ENCODE measurements at places on chromosomes 2 and 18. TPM values are rescaled to one million over a fixed set of nuclear protein-coding genes. Genes with fewer than 3 reads are reported as not detected.

- no peaks in the 10 kb centered on the region for H3K27me3 ChIP-seq
- no peak for DNase-seq
- no peak overlapping the region for H3K4me3 ChIP-seq
- no peak overlapping the region for H3K27ac ChIP-seq
These were observed 244.1 kb downstream of the PHLPP1 start for GRCh38 chr18:62959481-62959880.

DNA sequence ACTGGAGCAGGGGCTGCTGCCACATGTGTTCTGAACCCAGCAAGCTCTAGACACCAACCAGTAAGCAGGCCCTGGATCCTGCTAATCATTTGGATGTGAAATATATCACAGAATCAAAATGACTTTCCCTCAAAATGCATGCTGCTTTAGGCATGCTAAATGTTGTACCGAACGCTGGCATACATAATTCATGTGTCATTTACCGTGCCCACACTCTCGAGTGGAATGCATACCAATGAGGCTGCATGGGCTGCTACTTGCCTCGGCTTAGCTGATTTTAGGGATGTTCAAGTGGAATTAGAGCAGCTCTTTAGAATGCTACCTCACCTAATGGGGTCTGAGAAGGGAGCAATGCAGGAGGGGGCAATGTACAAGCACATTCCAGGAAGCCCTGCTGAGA, 509.6 kb upstream of the RAB6C start:
- no peaks in the 10 kb centered on the region for H3K4me1 ChIP-seq
- H3K27ac ChIP-seq = no peak overlapping the region
- H3K27me3 ChIP-seq = no peaks in the 10 kb centered on the region
- H3K4me3 ChIP-seq = no peak overlapping the region
- no peak for DNase-seq
- no peaks in the 10 kb centered on the region for H3K36me3 ChIP-seq

DNA sequence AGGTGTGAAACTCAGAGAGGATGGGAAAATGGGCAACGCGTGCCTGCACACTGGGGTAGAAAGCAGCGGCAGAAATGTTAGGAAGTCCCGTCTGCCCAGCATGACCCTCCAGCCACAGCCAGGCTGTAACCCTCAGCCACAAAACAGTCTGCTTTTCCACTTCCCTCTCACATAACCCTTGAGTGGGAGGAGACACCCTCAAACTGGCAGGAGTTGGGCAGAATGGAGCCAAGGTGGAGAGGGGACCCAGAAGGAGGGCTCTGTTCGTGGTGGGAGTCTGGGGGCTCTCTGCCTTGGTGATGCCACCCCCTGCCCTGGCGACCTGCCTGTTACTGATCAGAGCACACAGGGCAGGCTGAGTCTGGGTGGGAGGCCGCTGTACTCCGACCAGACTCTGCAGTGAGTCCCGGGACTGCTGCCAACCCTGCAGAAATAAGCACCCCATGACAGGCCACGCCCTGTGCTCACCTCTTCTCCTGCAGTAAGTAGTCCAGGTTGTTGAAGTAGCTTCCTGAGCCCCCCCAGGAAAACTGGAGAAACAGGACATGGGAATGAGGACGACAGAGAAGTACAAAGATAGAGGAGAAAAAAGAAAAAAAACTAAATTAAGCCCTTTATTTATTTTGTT, 16.0 kb downstream of the FAM178B start:
- no peaks in the 10 kb centered on the region for H3K27me3 ChIP-seq
- H3K36me3 ChIP-seq = no peaks in the 10 kb centered on the region
- peaks cover 7% of the 10 kb centered on the region for H3K4me1 ChIP-seq

- H3K4me1 ChIP-seq = no peaks in the 10 kb centered on the region
- no peaks in the 10 kb centered on the region for H3K36me3 ChIP-seq
- H3K27ac ChIP-seq = no peak overlapping the region
- no peak for DNase-seq
These were observed 425.8 kb upstream of the POU3F3 start for GRCh38 chr2:104428155-104428554.

- peaks cover 40% of the 10 kb centered on the region for H3K36me3 ChIP-seq
- no peak for DNase-seq
- H3K4me3 ChIP-seq = no peak overlapping the region
- H3K27me3 ChIP-seq = no peaks in the 10 kb centered on the region
- H3K4me1 ChIP-seq = no peaks in the 10 kb centered on the region
These were observed 13.1 kb downstream of the ARMC9 start for GRCh38 chr2:231211486-231211885.

GRCh38 chr2:121650315-121650930, 1.2 kb upstream of the CLASP1 start:
- peak overlapping the region; percentile 95 for H3K4me3 ChIP-seq
- no peaks in the 10 kb centered on the region for H3K36me3 ChIP-seq
- H3K27ac ChIP-seq = peak overlapping the region; percentile 92
- H3K4me1 ChIP-seq = peaks cover 38% of the 10 kb centered on the region
- H3K27me3 ChIP-seq = no peaks in the 10 kb centered on the region

DNA sequence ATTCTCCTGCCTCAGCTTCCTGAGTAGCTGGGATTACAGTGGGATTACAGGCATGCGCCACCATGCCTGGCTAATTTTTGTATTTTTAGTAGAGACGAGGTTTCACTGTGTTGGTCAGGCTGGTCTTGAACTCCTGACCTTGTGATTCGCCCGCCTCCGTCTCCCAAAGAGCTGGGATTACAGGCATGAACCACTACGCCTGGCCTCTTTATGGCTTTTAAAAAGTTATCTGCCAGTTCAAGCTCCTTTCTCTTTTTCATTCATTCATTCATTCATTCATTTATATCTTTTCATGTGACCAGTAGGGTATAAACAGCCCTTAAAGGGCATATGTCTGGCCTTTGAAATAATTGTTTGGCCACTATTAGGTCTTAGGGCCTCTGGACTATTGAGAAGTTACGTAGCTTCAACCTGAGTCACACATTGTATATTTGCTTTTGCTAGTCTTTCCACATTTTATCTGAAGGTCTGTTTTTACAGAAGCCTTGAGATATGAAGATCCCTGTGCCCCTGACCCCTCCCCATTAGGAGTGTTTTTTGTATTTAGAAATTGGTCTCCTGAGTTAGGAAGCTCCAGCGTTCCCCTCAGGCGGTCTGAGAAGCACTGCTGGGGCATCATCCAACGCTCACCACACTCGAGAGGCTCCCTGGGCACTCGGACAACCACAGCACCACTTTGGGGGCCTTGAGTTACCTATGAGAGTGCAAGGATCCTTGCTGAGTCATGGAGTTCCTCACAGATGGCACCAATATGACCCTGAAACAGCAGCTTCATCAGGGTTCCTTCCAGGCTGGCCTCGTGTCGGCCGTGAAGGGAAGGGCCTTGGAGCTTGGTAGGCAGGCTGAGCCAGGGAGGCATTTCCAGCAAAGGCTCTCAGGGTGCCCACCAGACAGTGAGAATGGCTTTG, 21.8 kb downstream of the FZD5 start:
- H3K4me3 ChIP-seq = no peak overlapping the region
- DNase-seq = no peak
- peaks cover 10% of the 10 kb centered on the region for H3K4me1 ChIP-seq

DNA sequence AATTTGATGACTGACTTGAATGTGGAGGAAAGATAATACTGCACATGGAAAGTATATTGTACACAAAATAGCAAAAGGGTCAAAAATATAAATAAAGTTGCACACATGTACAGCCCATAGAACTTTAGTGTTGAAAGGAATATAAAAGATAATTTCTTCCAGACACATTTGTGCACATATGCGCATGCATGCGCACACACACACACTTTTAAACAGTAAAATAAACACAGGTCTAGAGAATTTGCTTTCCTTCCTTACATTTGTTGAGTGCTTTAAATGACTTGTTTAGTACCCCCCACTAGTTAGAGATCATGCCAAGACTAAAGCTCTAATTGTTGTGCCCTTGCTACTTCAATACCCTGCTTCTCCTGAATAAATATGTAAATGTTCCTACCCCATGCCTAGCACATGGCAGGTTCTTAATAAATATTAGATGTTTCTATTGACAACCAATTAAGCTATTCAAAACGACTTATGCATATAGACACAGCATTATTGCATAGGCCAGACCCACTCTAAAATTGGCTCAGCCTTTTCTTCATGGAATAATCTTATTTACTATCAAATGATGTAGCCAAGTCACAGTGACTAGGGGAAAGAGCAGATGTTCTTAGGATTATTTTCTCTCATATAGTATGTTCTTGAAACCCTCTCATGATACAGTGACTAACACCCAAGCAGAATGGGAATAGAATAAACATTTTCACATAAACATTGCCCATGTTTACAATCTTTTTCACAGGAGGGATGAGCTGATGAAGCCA, 165.5 kb upstream of the ACVR2A start:
- H3K27me3 ChIP-seq = no peaks in the 10 kb centered on the region
- DNase-seq = no peak
- H3K36me3 ChIP-seq = no peaks in the 10 kb centered on the region
- H3K27ac ChIP-seq = no peak overlapping the region
- no peak overlapping the region for H3K4me3 ChIP-seq

DNA sequence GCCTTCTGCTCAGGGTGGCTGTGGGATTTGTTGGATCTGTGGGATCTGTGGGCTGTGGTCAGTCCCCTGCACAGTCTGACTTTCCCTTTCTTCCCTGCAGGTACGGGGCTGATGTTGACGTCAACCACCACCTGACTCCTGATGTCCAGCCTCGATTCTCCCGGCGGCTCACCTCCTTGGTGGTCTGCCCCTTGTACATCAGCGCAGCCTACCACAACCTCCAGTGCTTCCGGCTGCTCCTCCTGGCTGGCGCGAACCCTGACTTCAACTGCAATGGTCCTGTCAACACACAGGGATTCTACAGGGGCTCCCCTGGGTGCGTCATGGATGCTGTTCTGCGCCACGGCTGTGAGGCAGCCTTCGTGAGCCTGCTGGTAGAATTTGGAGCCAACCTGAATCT, 17.5 kb downstream of the ASB1 start:
- no peak overlapping the region for H3K27ac ChIP-seq
- no peak for DNase-seq
- peaks cover 25% of the 10 kb centered on the region for H3K4me1 ChIP-seq
- H3K27me3 ChIP-seq = no peaks in the 10 kb centered on the region
- no peak overlapping the region for H3K4me3 ChIP-seq
- peaks cover 63% of the 10 kb centered on the region for H3K36me3 ChIP-seq

DNA sequence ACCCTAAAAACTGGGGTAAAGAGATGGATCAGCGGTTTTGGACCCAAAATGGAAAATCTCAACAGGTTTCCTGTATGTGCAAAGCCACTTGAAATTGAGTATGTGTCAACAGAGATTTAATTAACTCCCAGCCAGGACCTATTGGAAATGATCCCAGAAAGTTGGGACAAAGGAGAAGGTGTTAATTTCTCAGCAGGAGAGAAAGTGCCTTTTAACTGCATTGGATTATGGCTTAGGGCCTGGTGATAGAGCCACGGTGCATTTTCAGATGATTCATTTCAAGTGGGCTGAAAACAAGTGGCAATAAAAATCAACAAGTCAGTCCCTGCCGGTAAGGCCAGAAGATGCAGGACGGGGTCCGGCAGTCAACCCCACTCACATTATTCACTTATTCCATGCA, 80.2 kb upstream of the BCL11A start:
- no peak overlapping the region for H3K27ac ChIP-seq
- no peaks in the 10 kb centered on the region for H3K27me3 ChIP-seq
- DNase-seq = no peak
- no peak overlapping the region for H3K4me3 ChIP-seq
- H3K4me1 ChIP-seq = no peaks in the 10 kb centered on the region
- H3K36me3 ChIP-seq = no peaks in the 10 kb centered on the region

DNA sequence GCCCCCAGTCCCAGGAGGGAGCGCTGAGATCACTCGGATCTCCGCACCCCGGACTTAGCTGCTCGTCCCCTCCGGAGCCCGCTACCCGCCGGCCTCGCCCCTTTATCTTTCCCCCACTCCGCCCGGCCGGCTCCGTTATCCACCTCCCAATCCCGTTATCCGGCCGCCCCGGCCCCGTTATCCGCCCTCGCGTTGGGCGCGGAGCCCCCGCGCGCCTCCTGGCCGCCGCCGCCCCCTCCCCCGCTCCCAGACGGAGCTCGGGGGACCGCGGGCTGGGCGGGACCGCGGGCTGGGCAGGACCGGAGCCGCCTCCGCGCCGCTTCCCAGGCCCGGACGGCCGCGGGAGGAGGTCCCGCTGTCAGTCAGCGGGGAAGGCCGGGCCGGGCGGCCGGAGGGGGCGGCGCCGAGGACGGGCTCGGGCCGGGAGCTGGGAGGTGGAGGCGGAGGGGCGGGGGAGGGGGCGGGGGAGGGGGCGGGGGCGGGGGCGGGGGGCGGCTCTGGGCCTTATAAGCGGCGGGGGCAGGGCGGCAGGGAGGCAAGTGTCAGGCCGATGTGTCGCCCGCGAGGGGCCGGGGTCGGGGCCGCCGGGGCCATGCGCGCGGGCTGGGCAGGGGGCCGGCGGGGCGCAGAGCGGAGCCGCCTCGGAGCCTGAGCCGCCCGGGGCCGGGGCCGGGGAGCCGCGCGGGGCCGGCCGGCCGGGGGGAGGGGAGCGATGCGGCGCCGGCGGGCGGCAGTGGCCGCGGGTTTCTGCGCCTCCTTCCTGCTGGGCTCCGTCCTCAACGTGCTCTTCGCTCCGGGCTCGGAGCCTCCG, at the start of gene PKDCC:
PKDCC (plus strand) TSS at position 534 of the 811 bp plus-strand sequence; CDS start at position 713, 179 bp downstream.
- peak within 1 kb of the TSS; percentile 71 for H3K4me3 ChIP-seq
- H3K27ac ChIP-seq = peak within 1 kb of the TSS; percentile 77
- peak; percentile 80 for DNase-seq

- no peaks in the 10 kb centered on the region for H3K4me1 ChIP-seq
- no peaks in the 10 kb centered on the region for H3K27me3 ChIP-seq
- H3K36me3 ChIP-seq = no peaks in the 10 kb centered on the region
- no peak for DNase-seq
- no peak overlapping the region for H3K4me3 ChIP-seq
- no peak overlapping the region for H3K27ac ChIP-seq
These were observed 61.0 kb downstream of the AQP4 start for GRCh38 chr18:26804519-26804918.

DNA sequence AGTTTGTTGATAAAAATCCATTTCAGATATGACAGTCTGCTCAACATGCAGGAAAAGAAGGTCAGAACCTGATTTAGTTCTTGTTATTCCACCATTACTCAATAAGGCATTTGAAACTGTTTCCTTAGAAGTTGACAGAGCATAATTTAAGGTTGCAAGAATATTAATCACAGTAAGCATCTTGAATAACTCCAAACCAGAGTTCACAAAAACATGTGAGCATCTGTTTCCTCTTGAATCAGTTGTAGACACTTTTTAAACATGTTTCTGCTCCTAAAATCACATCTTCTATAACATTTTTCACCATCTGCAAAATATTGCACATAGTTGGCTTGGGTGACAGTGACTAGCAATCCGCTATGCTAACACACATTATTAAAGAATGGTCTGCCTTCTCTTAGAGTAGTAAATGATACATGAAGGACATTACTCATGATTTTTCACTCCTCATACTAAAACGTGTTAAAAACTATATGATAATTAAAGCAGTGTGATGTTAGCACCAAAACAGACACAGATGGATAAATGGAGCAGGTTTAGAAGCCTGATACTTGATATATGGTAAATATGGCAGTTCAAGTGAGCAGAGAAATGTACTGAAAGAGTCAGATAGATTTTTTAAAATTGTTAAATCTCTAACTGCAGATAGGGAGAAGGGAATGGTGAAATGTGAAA, 30.3 kb downstream of the AKAIN1 start:
- no peak overlapping the region for H3K27ac ChIP-seq
- H3K36me3 ChIP-seq = no peaks in the 10 kb centered on the region
- H3K4me3 ChIP-seq = no peak overlapping the region
- H3K27me3 ChIP-seq = peaks cover 4% of the 10 kb centered on the region
- no peaks in the 10 kb centered on the region for H3K4me1 ChIP-seq

GRCh38 chr18:69947361-69948133, at the start of gene CD226:
CD226 (minus strand) TSS chr18:69947873; CDS start chr18:69947406, 467 bp downstream.
- no peaks in the 10 kb centered on the region for H3K36me3 ChIP-seq
- peak within 1 kb of the TSS; percentile 21 for H3K4me3 ChIP-seq
- peaks cover 21% of the 10 kb centered on the region for H3K4me1 ChIP-seq
- no peaks in the 10 kb centered on the region for H3K27me3 ChIP-seq

Gene PSD4
- 43.2 TPM for total RNA-seq

Gene C2orf81
- total RNA-seq = 10.0 TPM
